Left lung (tissue), 14 donors: ENCODE measurements at places on chromosomes 3 and 15.

DNA sequence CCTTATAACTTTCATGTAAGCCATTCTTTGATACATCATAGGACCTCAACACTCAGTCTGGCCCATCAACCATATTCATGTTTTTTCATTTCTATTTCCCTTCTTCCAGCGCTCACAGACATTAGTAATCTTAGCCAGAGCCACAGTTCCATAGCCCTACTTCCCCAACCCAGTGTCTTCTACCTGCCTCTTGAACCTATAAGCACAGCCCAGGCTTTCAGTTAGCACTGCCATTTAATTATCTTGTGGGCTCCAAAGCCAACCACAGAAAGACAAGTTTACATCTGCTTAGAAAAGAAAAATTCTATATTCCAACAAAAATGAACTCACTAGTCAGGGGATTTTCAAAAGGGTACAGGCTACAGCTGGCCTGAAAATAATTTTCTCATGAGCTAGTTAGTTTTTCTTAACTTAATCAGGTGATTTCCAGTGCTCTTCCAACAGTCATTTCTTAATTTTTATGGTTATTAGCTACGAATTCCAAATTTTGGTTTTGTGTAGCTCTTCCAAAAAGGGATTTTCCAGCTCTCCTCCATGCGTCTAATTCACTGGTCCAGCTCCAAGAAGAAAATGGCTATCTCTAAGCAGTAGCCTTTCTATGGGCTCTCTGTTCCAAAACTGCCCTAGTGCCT lies 13.7 kb downstream of the CD200 start:
- no peak for DNase-seq
- H3K27me3 ChIP-seq, result no peaks in the 10 kb centered on the region
- no peaks in the 10 kb centered on the region for H3K4me1 ChIP-seq
- no peaks in the 10 kb centered on the region for H3K36me3 ChIP-seq

DNA sequence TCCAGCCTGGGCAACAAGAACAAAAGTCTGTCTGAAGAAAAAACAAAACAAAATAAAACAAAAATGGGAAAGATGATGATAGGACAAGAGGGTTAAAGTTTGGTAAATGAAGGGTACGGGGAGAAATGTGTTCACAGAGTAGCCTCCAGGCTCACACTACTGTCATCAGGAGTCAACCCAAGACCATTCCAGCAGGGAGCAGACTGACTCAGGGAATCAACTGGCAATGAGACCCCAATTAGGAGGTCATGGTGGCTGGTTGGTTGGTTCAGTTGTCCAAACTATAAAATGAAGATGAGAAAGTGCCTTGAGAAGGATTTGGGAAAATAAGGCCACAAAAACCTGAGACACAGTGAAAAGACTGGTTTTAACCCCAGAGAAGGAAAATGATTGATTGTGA lies 51.8 kb downstream of the KLHL6 start:
- DNase-seq, result no peak
- H3K4me3 ChIP-seq, result no peak overlapping the region
- peaks cover 37% of the 10 kb centered on the region for H3K36me3 ChIP-seq
- no peak overlapping the region for H3K27ac ChIP-seq

DNA sequence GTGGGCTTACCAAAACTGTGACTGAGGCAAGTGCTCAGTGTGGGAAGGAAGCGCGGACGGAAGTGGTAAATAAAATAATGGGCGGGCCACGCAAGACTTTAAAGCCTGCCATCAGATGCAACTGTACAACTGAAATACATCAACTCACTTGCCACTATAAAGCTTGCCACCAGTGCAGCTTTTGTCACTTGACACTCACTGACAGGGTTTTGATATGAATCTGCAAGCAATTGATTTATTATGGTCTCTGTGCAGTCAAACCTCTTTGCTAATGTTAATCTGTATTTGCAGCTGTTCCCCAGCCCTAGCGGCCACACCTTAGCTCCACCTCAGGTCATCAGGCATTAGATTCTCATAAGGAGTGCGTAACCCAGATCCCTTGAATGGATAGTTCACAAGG lies 2.3 kb upstream of the GFM1 start:
- DNase-seq, result no peak
- no peaks in the 10 kb centered on the region for H3K27me3 ChIP-seq
- no peak overlapping the region for H3K27ac ChIP-seq
- no peak overlapping the region for H3K4me3 ChIP-seq

- H3K4me3 ChIP-seq, result no peak overlapping the region
- no peaks in the 10 kb centered on the region for H3K4me1 ChIP-seq
- no peaks in the 10 kb centered on the region for H3K36me3 ChIP-seq
- peak; percentile 35 for DNase-seq
- H3K27me3 ChIP-seq, result no peaks in the 10 kb centered on the region
Measured at GRCh38 chr3:148955544-148956346, 35.6 kb upstream of the GYG1 start.

DNA sequence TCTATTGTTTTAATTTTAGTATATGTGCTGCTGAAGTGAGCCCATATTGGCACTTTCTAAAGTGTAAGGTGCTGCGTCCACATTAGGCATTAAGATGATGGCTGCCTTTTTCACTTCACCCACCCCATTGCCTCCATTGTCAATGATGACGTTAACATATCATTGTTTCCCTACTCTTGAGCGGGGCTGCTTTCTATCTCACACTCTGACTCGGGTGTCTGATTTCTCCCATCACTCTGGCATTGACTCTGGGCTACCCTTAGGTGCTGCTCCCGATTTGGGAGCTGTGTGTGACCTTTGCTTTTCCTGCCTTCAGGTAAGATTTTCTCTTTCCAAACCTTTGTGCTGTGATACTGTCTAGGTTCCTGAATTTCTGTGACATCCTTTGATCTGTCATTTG lies 28.8 kb downstream of the CGNL1 start:
- H3K27me3 ChIP-seq, result no peaks in the 10 kb centered on the region
- H3K4me1 ChIP-seq, result no peaks in the 10 kb centered on the region
- H3K27ac ChIP-seq, result no peak overlapping the region

- peak; percentile 62 for DNase-seq
- no peaks in the 10 kb centered on the region for H3K27me3 ChIP-seq
- H3K4me1 ChIP-seq, result peaks cover 86% of the 10 kb centered on the region
- no peak overlapping the region for H3K4me3 ChIP-seq
Measured at GRCh38 chr15:68787609-68788263, 33.0 kb downstream of the ANP32A start.

- H3K4me1 ChIP-seq, result peaks cover 9% of the 10 kb centered on the region
- no peak overlapping the region for H3K27ac ChIP-seq
- H3K36me3 ChIP-seq, result no peaks in the 10 kb centered on the region
- H3K4me3 ChIP-seq, result no peak overlapping the region
Measured at GRCh38 chr3:124786511-124787241, 56.4 kb downstream of the UMPS start.

DNA sequence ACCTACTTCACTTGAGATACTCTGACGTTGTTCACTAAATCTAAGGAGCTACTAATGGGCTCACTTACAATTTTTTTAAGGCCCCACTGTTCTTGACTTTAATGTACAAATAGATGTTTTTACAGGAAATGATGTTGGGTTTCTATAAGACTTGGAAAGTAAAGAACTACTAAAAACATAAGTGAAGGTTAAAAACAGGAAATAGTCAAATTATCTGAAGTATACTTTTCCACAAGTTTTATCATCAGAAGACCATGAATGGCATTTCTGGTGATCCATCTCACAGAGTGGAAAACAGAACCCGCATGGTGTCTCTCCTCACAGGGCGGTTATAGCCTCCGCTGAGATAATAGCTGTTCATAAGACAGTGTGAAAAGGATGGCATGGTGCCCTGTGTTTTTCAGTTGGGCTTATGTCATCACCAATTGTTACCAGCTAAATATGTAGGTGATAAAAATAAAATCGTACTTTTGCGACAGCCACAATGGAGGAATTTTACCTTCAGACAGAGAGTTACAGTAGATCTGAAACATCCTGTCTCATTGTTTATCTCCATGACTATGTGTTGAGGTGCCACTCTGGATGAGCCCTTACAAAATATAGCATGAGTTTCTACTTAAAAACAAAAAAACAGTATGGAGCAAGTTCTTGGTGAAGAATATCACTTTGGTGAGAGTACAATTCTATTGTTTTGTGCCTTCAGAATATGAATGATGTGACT lies 462.4 kb downstream of the RAP2B start:
- no peaks in the 10 kb centered on the region for H3K27me3 ChIP-seq
- H3K36me3 ChIP-seq, result no peaks in the 10 kb centered on the region
- no peak overlapping the region for H3K4me3 ChIP-seq
- no peak for DNase-seq

DNA sequence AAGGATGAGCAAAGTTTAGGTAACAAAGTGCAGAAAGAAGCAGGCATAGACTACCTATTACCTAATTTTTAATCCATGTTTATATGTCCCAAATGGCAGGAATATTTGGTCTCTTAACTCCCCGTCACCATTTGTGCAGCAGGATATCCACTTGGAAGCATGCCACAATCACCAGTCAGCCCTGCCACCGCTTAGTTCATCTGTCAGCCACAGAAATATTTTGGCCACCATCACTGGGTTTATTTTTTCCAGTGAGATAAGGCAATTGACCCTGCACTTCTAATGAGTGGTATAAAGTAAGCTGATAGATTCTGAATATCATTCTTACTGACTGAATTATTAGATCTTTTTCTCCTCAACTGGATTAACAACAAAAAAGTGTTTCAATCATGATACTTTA lies 152.9 kb upstream of the SOX2 start:
- H3K4me3 ChIP-seq, result no peak overlapping the region
- no peaks in the 10 kb centered on the region for H3K36me3 ChIP-seq
- H3K4me1 ChIP-seq, result no peaks in the 10 kb centered on the region
- H3K27ac ChIP-seq, result no peak overlapping the region
- no peak for DNase-seq
- no peaks in the 10 kb centered on the region for H3K27me3 ChIP-seq

DNA sequence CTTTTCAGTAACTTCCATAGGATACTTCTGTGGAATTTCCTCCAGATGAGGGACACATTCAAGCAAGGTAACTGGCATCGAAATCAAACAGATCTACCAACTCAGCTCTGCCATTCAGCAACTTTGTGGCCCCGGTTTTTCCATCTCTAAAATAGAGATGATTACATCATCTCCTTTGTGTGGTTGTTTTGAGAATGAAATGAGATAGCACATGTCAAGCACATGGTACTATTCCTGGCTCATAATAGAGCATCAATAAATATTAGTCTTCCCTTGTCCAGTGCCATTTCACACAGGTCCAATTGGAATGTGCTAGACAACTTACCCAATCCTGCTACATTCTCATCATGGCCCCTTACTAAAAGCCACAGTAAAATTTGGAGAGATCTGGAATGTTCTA lies 24.2 kb upstream of the TM4SF4 start:
- no peaks in the 10 kb centered on the region for H3K4me1 ChIP-seq
- no peaks in the 10 kb centered on the region for H3K27me3 ChIP-seq
- H3K36me3 ChIP-seq, result no peaks in the 10 kb centered on the region
- H3K27ac ChIP-seq, result no peak overlapping the region

GRCh38 chr3:31219131-31219843 lies 313.4 kb upstream of the STT3B start:
- no peak for DNase-seq
- H3K27me3 ChIP-seq, result no peaks in the 10 kb centered on the region
- H3K27ac ChIP-seq, result no peak overlapping the region
- no peaks in the 10 kb centered on the region for H3K4me1 ChIP-seq
- no peaks in the 10 kb centered on the region for H3K36me3 ChIP-seq

- peak; percentile 55 for DNase-seq
- H3K4me3 ChIP-seq, result no peak overlapping the region
- H3K27ac ChIP-seq, result no peak overlapping the region
- H3K4me1 ChIP-seq, result peaks cover 51% of the 10 kb centered on the region
- no peaks in the 10 kb centered on the region for H3K36me3 ChIP-seq
Measured at GRCh38 chr3:12968541-12968940, 104.7 kb downstream of the IQSEC1 start.

GRCh38 chr3:170220871-170221270 lies 1.4 kb upstream of the PRKCI start:
- no peaks in the 10 kb centered on the region for H3K36me3 ChIP-seq
- no peak overlapping the region for H3K27ac ChIP-seq
- peaks cover 16% of the 10 kb centered on the region for H3K4me1 ChIP-seq
- H3K4me3 ChIP-seq, result no peak overlapping the region
- H3K27me3 ChIP-seq, result no peaks in the 10 kb centered on the region

GRCh38 chr3:46509661-46510187 lies 11.9 kb downstream of the RTP3 start:
- H3K27ac ChIP-seq, result no peak overlapping the region
- DNase-seq, result no peak
- H3K4me3 ChIP-seq, result no peak overlapping the region
- no peaks in the 10 kb centered on the region for H3K36me3 ChIP-seq
- no peaks in the 10 kb centered on the region for H3K4me1 ChIP-seq

- H3K27me3 ChIP-seq, result no peaks in the 10 kb centered on the region
- no peaks in the 10 kb centered on the region for H3K36me3 ChIP-seq
- DNase-seq, result no peak
- H3K27ac ChIP-seq, result no peak overlapping the region
- no peaks in the 10 kb centered on the region for H3K4me1 ChIP-seq
Measured at GRCh38 chr3:183193762-183194689, 31.5 kb upstream of the LAMP3 start.

DNA sequence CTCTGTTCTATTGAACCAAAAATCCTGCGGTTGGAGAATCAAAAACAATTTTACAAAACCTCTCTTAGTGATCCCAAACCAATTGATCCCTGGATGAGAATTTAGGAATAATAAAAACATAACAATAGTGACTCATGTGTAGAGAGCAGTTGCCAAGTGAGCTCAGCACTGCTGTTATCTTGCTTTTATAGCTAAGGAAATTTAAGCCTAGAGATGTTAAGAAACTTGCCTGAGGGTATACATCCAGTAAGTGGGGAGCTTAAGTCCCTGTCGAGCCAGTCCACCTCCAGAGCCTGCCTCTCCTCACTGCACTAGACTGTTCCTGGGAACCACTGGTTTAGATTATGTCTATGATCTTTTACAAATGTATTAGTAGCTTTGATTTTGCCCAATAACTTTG lies 358.4 kb upstream of the LMCD1 start:
- no peaks in the 10 kb centered on the region for H3K27me3 ChIP-seq
- H3K4me3 ChIP-seq, result no peak overlapping the region
- no peaks in the 10 kb centered on the region for H3K4me1 ChIP-seq
- H3K36me3 ChIP-seq, result no peaks in the 10 kb centered on the region
- H3K27ac ChIP-seq, result no peak overlapping the region

DNA sequence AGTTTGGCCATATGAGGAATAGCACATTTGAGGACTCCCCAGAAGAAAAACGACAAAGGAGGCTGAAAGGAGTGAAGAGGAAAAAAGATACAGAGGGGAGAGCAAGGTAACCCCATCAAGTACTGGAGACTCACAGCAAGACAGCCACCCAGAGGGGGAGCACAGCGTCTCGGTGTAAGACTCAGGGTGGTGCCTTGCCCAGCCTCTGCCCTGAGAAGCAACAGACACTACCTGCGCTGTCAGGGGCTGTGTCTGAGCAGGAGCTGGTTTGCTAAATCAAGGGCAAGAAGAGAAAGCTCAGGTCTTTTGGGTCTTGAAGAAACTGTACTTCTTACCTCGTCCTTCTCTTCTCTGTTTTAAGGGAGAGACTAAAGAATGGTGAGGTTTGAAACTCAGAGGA lies 27.9 kb downstream of the FBXO45 start:
- no peak for DNase-seq
- H3K36me3 ChIP-seq, result no peaks in the 10 kb centered on the region
- H3K27ac ChIP-seq, result no peak overlapping the region
- H3K27me3 ChIP-seq, result no peaks in the 10 kb centered on the region

GRCh38 chr3:193812078-193812725 lies 219.2 kb downstream of the OPA1 start:
- no peak overlapping the region for H3K4me3 ChIP-seq
- no peak for DNase-seq
- H3K27ac ChIP-seq, result no peak overlapping the region
- H3K27me3 ChIP-seq, result no peaks in the 10 kb centered on the region
